ENCODE measurements at places on chromosomes 11 and 22.
A peak's percentile ranks its signal among the peaks of the same experiment; 100 is the strongest.

DNA sequence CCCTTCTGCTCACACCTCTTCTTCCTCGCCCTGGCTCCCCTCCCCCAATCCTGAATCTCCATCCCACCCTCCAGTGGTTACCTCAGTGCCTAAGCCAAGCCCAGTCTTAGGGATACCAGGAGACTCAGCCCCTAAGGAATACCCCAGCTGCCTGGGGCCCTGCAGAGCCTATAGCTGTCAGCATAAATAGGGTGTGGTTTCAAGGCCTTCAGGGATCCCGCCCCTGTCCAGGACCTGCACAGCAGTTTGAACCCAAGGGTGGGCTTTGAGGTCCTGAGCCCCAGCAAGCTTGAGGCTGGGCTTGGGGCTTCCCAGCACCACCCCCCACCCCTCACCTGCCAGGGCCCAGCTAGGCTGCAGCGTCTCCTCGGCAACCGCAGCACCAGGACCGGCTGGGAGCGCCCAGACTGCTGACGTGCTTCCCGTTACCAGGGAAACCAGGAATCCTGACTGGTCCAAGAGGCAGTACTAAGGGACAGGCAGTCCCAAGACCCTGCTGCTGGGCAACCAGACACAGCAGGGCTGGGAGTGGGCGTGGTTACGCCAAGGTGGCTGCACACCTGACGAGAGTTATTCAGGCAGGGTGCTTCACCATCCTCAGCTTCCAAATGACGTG lies 13.7 kb downstream of the APBB1 start:
- DNase-seq, result no peak

DNA sequence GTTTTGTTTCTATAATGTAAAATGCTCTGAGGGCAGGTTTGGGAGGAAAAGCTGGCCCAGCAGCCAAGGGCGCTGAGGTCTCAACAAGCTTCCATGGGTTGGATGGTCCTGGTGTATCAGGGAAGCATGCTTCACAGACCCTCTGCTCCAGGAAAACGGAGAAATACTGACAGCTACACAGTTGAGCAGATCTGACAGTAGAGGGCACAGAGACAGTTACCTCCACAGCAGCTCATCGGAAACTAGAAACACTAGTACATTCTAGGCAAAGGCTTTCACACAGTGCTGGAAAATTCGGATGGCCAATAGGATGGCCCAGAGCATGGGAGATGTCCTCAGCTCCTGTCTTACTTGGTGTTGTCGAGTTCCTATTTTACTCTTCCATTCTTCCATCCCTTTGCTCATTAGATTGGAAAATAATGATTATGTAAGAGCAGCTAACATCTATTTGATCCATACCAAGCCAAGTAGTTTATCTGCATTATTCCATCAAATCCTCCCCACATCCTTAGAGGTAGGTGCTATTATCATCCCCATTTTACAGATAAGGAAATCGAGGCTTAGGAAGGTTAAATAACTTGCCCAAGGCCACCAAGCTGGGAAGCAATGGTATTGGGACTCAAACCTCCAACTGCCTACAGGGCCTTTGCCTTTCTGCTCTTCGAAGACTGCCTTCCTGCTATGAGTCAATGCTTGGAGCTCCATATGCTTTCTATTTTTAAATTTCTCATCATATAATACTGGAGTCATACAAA lies 28.3 kb downstream of the LMO2 start:
- no peak for DNase-seq

GRCh38 chr22:47129902-47130635 lies 367.6 kb downstream of the TBC1D22A start:
- DNase-seq, result no peak

GRCh38 chr22:32325811-32326237 lies 31.8 kb upstream of the RFPL3 start:
- no peak for DNase-seq

DNA sequence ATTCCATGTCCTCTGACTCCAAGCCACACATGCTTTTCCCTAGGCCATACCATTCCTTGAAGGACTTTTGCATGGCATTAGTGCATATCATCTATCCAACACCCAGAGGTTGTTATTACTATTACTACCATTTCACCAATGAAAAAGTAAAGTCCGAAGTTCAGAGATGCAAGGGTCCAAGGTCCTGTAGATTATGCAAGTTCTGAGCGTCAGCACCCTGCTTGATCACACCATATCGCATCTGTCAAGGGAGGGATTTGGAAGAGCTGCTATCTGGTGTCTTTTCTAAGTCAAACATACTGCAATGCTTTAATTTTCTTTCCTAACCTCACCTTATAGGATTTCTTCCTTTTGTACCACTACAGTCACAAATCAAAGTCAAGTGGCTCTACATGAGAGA lies 214.7 kb upstream of the CADM1 start:
- no peak for DNase-seq

GRCh38 chr11:35158701-35159510 lies 19.9 kb downstream of the CD44 start:
- no peak for DNase-seq

- DNase-seq, result no peak
These were observed 1.3 kb upstream of the PANX2 start for GRCh38 chr22:50169181-50169759.

DNA sequence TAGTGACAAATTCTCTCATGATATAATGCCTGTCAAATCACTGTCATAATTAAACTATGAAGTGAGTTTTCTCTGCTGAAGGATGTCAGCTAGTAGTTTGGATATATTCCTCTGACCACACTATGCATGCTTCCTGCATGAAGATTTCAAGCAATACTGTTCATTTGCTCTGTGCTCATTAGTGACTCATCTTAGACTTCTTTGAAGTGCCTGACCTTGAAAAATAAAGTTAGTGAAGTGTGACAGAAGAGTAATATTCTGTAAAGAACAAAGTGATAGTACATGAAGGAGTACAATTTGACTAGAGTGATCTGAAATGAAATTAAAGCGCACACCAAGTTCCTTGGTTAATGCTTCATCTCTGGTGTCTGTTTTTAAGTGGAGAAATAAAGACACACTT lies 629.5 kb upstream of the ANO3 start:
- no peak for DNase-seq

DNA sequence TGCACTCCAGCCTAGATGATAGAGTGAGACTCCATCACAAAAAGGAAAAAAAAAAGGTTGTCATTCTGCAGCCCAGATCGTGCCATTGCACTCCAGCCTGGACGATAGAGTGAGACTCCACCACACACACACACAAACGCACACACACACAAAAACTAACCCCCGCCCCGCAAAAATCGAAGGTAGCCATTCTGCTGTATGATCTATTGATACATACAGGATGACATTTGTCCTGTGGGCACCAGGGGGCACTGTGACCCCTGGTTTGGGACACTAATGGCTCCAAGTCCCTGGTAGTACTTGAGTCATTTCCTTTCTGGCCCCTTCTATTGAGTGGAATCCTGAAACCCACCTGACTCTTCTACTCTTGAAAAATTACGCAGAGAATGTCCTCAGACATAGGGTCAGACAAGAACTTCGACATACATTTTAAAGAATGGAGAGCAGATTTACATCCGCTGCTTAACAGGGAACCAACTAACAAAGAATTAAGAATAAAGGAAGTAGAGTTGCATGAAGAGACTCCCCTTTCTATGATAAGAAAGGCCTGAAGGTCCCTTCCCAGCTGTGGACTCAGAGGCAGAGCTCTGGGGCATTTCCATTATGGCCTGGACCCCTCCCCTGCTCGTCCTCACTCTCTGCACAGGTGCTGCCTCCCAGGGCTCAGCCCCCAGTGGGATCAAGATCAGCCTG lies 35.0 kb upstream of the PRAME start:
- DNase-seq, result peak; percentile 16

DNA sequence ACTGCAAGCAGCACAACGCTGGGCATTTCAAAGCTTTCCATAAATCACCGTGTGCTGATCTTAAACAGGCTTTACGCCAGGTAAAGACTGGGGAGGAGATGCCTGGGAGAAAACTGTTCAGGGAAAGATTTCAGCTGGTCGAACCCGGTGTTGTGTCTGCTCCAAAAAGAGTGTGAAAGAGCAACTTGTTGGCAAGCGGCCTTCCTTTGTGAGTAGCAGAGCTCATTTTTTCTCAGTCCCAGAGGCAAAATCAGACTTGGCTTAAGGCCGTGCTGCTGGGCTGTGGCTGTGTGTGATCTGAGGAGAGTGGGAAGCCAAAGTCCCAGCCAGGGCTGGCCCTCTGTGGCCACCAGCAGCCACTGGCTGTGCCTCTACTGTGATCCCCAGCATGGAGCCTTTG lies 75.7 kb upstream of the E2F8 start:
- DNase-seq, result no peak
